ENCODE measurements at places on chromosomes 5 and 9.

DNA sequence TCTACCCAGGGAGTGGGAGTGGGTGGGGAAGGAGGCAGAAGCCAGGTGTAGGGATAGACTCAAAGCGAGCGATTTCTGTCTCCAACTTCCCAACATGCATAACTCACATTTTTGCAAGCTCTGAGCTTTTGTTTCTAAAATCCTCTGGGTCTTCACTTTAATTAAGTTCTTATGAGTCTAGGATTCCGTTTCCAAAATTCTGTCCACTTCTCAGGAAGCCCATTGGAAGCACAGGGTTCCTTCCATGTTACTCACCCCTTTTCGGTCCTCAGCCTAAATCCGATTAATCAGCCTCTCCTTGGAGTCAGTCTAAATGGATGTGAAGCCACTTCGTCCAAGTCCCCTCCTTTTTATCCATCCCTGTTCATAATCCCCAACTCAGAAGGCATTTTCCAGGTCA, 1.4 kb downstream of the GPX3 start:
- no peak for DNase-seq

GRCh38 chr9:110355911-110356310, 18.2 kb upstream of the TXNDC8 start:
- no peak for DNase-seq

DNA sequence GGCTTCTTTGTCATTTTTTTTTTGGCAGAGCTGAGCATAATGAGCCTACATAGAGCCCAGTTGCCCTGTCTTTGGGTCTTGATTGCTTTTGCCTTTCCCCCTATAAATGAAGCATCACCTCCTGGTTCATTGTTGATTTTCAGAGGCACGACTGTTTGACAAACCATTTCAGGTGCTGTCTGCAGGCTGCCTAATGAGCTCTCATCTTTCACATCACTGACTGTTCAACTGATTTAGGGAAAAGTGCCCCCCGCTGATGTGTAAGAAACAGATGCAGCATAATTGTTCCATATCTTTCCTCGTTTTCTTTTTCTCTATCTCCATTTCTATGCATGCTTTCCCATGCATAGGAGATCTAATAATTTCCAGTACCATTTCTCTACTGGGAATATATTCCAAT, 338.6 kb downstream of the TMEM38B start:
- no peak for DNase-seq

- DNase-seq = no peak
Observed at GRCh38 chr9:10366171-10366779, 246.5 kb downstream of the PTPRD start.

DNA sequence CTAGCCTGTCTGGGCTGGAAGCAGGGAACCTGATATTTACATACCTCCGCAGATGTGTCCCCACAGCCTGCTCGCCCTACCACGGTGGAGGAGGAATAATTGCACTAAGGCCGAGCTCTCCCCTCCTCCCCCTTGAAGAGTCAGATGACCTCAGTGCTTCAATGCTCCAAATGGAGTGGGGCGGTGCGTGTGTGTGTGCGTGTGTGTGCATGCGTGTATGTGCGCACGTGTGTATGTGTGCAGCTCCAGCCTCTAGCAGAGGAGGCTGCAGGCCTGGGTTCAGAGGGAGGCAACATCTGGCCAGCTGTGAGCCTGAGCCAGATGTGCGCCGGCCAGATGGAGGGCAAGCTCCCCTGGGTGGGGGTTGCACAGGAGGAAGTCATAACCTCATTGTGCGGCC, 90.5 kb downstream of the NRG2 start:
- DNase-seq = no peak

- no peak for DNase-seq
Observed at GRCh38 chr9:105959531-105959930, 265.2 kb downstream of the TMEM38B start.

- DNase-seq = no peak
Observed at GRCh38 chr5:167785901-167786300, 505.5 kb upstream of the WWC1 start.

- DNase-seq = no peak
Observed at GRCh38 chr5:14123974-14124482, 19.1 kb upstream of the TRIO start.

DNA sequence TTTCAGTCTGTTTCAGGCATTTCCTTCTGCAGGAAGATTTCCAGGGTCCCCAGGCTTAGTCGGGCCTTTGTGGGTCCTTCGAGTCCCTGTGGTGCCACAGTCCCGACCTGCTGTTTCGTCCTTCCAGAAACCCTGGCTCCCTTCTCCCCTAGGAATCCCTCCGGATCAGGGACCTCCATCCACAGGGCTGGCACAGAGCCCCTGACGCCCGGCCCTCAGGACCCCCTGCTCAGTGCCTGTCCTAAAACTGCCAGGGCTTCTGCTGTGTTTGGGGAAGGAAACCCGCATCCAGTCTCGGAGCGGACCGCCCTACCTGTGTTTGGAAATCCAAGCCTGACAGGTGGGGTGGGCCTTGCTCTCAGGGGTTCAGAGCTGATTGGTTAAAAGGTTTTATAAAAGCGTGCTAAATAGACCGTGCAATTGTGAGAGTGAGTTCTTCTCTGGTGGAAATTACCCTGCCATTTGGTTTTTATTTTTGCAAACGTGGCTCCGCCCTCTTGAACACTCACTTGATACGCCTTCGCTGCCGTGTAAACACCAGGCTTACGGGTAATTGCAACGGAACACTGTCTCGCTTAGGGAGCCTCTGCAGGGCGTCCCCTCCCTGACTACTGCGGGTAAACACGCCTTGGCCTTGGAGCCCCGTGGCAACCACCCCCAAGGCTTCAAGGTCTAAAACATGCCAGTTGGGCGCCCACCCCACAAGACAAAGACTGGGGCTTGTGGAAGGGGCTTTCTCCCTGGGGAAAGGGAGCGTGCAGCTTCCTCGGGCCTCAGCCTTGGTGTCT, 121.2 kb downstream of the PHF2 start:
- DNase-seq = no peak

GRCh38 chr5:154793599-154794524, 38.7 kb downstream of the LARP1 start:
- DNase-seq = no peak

- DNase-seq = no peak
Observed at GRCh38 chr5:10438301-10438700, 3.4 kb upstream of the ROPN1L start.

DNA sequence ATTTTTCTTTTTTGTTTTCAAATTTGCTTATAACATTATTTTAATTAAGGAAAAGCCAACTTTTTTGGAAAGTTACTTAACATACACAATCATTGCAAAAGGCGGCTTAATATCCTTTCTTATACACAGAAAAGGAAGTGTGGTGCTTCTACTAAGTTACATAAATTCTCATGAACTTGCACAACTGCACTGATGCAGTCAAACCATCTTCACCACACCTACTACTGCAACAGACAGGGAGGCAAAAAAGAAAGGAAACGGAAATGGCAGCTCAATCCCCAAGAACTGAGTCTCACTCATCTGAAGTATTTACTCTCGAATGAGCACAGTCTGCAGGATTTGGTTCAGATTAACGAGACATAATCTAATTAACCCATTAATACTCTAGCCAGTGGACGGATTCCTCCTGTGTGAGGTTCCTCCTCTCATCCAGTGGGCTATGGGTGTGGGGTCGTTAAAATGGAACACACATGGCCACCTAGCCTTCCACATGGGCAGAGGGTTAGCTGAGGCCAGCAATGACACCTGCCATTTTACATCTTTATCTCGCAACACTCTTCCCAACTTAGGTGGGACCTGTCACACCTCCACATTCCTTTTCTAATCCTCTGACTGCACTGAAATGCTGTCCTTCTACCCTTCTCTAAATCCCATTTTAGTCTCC, 30.0 kb downstream of the GOLM1 start:
- no peak for DNase-seq

- no peak for DNase-seq
Observed at GRCh38 chr9:72703574-72703973, 182.2 kb downstream of the TMC1 start.

DNA sequence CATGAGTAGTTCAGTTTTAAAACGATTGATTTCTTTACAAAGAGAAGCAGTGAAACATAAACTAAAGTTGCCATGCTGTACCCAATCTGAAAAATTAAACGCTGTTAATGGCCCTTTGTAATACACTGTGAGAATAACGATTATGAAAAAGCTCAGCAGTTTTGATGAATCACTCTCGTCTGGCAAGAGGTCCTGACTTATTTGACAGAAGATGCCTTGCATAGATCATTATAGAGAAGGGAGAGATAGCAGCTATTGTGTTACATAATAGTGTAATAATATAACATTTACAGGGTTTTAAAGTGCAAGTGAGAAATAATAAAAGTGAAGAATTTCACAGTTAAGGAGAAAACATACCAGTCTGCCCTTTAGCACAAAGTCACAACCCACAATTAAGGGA, 361.5 kb upstream of the CDH10 start:
- DNase-seq = no peak

DNA sequence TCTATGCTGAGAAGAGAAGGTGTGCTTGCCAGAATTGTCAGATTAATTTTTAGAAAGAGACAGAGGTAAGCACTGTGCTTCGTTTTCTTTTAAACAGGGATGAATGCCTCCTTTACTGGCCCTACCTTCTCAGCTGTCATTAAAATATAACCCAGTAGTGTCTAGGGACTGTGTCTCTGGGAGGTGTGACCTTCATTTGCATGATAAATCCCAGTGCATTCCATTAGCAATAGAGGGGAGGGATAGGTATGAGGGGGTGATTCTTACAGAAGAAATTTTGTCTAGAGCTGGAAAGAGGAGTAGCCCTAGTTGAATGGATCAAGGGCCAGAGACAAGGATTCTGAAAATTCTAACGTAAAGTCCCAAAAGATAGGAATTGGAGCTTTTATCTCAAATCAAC, 351.5 kb downstream of the BNC2 start:
- no peak for DNase-seq

- DNase-seq = no peak
Observed at GRCh38 chr5:113808956-113809355, 295.5 kb downstream of the YTHDC2 start.

GRCh38 chr9:10387282-10387681, 225.5 kb downstream of the PTPRD start:
- DNase-seq = no peak

DNA sequence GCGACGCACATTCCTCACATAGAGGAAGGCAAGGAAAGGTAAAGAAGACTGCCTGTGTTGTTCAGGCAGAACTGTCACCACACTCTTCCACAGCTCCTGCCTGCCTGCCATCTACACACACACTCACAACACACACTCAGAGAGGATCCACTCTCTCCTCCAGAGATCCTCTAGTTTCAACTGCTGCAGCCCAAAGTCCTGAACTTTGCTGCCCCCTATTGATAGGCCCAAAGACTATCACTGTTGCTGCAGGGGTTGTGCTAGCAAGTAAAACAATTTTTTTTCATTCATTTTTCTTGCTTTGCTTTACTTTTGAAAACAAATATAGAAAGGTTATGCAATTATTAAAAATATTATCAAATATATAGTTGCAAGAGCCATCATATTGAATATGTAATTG, 5.9 kb upstream of the CFAP90 start:
- no peak for DNase-seq

DNA sequence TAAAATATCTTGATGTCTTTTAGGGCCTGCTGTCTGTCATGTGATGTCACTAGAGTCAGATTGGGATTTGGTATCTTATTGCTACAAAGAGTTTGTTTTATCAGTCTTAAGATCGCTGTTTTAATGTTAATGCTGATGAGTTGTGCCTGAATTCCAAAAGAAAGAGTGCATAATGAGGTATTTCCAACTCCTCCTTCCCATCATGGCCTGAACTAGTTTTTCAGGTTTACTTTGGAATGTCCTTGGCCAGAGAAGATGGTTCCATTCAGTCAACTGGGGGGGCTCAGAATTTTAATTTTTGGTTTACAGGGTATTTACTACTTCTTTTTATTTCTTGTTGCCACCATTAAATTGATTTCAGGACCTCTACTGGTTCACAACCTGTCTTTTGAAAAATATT, 74.3 kb upstream of the MARCHF11 start:
- DNase-seq = no peak

GRCh38 chr5:107769519-107769918, 98.8 kb upstream of the EFNA5 start:
- DNase-seq = no peak

All from activated T-helper 9 cell treated with anti-CD3 and anti-CD28 coated beads, Interleukin-2, amount 50 U/mL, for 16 hours (primary cell).